Peyer's patch (tissue), 4 donors: ENCODE measurements at places on chromosomes 1 and 21. TPM values are rescaled to one million over a fixed set of nuclear protein-coding genes. Genes with fewer than 3 reads are reported as not detected.

- H3K27ac ChIP-seq, result no peak overlapping the region
- no peaks in the 10 kb centered on the region for H3K36me3 ChIP-seq
Observed at GRCh38 chr1:32406629-32407111, 12.4 kb upstream of the BSDC1 start.

GRCh38 chr1:78032996-78033796 lies 12.6 kb upstream of the GIPC2 start:
- no peak for DNase-seq
- H3K27me3 ChIP-seq, result no peaks in the 10 kb centered on the region
- no peak overlapping the region for H3K4me3 ChIP-seq
- H3K36me3 ChIP-seq, result no peaks in the 10 kb centered on the region
- no peak overlapping the region for H3K27ac ChIP-seq

DNA sequence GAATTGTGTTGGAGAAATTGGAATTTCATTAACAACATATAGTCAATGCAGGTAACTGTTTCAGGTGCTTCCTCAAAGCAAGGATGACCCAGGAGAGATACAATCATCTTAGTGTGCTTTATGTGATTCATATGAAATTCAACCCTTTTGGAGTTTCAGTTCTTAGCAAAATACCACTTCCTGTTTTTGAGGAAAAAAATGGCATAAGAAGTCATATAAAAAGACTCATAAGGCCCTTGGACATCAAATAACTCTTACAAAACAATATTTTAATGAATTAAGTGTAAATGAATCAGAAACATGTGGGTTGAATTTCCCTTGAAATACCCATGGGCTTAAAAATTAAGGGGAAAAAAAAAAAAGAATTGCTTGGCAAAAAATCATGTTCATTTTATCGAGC lies 926.6 kb downstream of the LTN1 start:
- no peak for DNase-seq
- no peak overlapping the region for H3K4me3 ChIP-seq
- H3K27me3 ChIP-seq, result no peaks in the 10 kb centered on the region
- H3K27ac ChIP-seq, result no peak overlapping the region
- no peaks in the 10 kb centered on the region for H3K36me3 ChIP-seq

DNA sequence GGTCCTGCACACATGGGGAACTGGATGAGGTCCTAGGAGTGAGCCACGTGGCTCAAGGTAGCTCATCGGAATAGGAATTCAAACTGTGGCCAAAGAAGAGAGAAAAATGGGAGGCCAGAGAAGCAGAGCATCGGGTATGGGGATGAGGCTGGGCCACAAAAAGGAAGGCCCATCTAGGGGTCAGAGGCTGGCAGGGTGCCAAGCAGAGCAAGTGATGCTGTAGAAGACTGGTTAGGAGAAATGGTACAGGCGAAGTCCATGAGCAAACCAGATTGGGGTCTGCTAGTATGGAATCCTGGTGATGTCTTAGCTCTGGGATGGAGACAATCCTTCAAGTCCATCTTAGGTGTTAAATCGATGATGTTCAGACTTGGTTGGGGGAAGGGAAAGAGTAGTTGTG lies 68.0 kb downstream of the TEX35 start:
- H3K4me3 ChIP-seq, result no peak overlapping the region
- H3K27ac ChIP-seq, result peak overlapping the region; percentile 84
- H3K27me3 ChIP-seq, result no peaks in the 10 kb centered on the region
- no peaks in the 10 kb centered on the region for H3K36me3 ChIP-seq

DNA sequence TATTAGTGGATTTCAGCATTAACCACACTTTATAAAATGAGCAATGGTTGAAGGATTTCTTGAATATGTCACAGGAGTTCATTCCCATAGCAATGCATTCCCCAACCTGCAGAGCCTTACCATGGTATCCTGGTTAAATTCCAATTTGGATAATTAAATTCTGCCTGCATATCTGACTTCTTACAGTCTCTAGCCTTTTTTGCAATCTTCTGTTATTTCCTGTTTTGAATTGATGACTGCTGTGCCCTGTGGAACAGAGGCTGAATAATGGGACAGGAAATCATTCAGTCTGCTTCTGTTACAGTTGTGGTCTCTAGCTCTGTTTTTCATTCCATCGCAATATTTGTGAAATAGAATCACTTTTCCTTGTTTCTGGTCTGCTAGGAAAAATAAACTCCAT lies 1823.9 kb downstream of the PLA2G4A start:
- no peak overlapping the region for H3K27ac ChIP-seq
- H3K27me3 ChIP-seq, result no peaks in the 10 kb centered on the region
- H3K4me1 ChIP-seq, result no peaks in the 10 kb centered on the region
- no peak overlapping the region for H3K4me3 ChIP-seq

DNA sequence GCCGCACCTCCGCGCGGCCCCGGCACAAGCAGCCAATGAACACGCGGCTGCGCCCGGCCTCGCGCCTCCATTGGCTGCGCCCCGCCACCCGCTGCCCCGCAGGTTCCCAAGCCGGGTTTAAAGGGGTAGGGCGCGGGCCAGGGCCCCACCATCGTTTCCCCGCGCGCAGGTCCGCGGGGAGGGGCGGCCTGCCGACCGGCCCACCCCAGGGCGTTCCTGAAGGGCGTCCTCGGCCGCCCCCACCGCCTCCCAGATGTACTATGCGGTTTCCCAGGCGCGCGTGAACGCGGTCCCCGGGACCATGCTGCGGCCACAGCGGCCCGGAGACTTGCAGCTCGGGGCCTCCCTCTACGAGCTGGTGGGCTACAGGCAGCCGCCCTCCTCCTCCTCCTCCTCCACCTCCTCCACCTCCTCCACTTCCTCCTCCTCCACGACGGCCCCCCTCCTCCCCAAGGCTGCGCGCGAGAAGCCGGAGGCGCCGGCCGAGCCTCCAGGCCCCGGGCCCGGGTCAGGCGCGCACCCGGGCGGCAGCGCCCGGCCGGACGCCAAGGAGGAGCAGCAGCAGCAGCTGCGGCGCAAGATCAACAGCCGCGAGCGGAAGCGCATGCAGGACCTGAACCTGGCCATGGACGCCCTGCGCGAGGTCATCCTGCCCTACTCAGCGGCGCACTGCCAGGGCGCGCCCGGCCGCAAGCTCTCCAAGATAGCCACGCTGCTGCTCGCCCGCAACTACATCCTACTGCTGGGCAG lies at the start of gene OLIG1:
Gene OLIG1, plus strand, starts transcription at position 148 of the 750 bp plus-strand sequence. Its CDS starts 106 bp downstream, at position 254.
- H3K36me3 ChIP-seq, result no peaks in the 10 kb centered on the region
- H3K4me1 ChIP-seq, result peaks cover 9% of the 10 kb centered on the region
- peak within 1 kb of the TSS; percentile 35 for H3K4me3 ChIP-seq
- H3K27ac ChIP-seq, result no peak within 1 kb of the TSS
- H3K27me3 ChIP-seq, result peaks cover 32% of the 10 kb centered on the region

DNA sequence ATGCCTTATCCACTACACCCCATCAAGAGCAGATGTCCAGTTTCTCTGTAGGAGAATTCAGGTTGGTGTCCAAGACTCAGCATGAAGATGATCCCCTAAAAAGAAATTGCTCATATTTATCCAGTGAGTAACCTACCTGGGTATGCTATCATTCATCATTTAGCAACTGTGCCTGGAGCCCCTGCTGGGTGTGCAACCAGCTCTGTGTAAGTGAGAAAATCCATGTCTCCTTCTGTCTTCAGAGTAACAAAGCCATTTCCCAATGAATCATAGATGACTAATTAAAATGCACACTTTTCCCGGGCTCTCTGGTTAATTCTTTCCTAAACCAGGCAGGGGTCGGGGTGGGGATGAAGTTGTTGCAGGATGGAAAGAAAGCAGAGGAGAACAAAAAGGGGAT lies 35.8 kb downstream of the OLFML3 start:
- H3K4me3 ChIP-seq, result no peak overlapping the region
- H3K36me3 ChIP-seq, result no peaks in the 10 kb centered on the region
- no peaks in the 10 kb centered on the region for H3K4me1 ChIP-seq
- no peaks in the 10 kb centered on the region for H3K27me3 ChIP-seq

GRCh38 chr1:168821434-168821833 lies 92.4 kb upstream of the DPT start:
- H3K36me3 ChIP-seq, result no peaks in the 10 kb centered on the region
- no peak overlapping the region for H3K4me3 ChIP-seq
- no peaks in the 10 kb centered on the region for H3K4me1 ChIP-seq
- no peaks in the 10 kb centered on the region for H3K27me3 ChIP-seq
- DNase-seq, result no peak

- no peak for DNase-seq
- H3K27me3 ChIP-seq, result no peaks in the 10 kb centered on the region
- H3K36me3 ChIP-seq, result no peaks in the 10 kb centered on the region
- H3K4me3 ChIP-seq, result no peak overlapping the region
Observed at GRCh38 chr1:42480921-42481320, 17.8 kb downstream of the CCDC30 start.

DNA sequence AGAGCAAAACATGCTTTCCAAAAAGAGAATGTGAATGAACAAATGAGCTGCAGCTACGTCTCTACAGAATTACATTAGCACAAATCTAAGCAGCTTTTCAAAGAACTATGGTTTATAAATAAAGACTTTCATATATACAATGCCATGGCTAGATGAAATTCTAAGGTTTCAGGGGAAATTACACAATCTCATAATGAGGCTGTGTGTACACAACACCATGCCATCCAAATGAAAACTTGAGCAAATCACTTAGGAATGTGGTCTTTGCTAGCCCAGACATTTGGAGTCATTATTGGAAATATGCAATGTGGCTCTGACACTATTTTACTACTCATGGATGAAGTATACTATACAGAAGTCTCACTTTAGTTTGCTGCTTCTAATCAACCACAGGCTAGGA lies 37.5 kb downstream of the SPAG17 start:
- no peak overlapping the region for H3K27ac ChIP-seq
- no peaks in the 10 kb centered on the region for H3K36me3 ChIP-seq
- DNase-seq, result no peak
- no peak overlapping the region for H3K4me3 ChIP-seq

DNA sequence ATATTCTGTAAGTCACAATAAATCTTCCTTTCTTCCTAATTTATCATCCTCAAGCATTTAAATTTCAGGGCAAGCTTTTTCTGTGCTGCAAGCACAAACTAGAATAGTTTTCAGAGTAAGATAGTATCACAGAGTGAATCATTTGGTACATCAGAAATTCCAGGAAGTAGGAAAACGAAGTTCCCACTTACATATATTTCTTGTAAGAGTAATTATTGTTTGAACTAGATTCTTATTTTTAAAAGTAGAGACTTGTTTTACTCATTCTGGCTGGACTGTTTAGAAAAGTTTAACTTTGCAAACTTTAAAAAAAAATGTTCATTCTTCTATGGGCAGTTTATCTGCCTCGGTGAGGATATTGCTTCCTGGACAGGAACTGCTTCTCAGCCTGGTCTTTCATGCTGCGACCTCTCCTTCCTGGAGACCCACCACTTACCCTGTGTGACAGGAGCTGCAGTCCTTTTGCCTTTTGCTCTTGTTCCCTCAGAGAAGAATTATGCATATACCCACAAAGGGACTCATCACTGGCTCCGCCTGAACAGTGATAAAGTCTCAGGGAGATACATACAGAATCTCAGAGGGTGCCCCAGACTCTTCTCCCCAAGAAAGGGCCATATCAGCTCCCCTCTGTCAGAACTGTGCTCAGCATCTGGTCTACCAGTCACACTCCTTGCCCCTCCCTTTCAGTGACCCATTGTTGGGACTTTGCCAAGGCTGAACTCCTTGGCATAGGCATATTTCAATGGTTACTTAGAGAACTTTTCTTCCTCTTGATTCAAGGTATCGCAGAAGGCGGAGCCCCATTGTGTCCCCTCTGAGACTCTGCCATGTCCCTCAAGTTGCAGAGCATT lies 102.7 kb upstream of the CD55 start:
- no peaks in the 10 kb centered on the region for H3K36me3 ChIP-seq
- no peak overlapping the region for H3K4me3 ChIP-seq

DNA sequence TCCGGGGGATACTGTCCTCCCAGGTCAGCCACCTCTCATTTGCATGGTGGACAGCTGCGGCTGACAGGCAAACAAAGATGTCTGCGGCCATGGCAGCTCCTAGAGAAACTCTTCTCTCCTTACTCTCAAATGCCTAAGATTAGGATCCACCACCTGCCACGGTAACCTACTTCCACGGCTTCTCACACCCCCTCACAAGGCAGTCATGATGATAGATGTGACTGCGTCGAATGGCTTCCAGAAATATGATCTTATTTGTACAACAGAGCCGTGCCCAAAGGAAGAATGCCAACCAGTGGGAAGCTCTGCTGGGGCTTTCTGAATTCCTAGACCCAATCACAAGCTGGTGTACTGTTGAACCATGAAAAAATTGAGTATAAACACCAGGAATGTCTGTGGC lies 73.4 kb downstream of the BACE2 start:
- no peaks in the 10 kb centered on the region for H3K4me1 ChIP-seq
- H3K36me3 ChIP-seq, result peaks cover 19% of the 10 kb centered on the region
- no peak overlapping the region for H3K27ac ChIP-seq
- no peak for DNase-seq

GRCh38 chr1:203057911-203058675 lies 27.7 kb downstream of the MYOG start:
- no peaks in the 10 kb centered on the region for H3K36me3 ChIP-seq
- H3K27me3 ChIP-seq, result no peaks in the 10 kb centered on the region
- no peak for DNase-seq
- no peak overlapping the region for H3K27ac ChIP-seq
- no peak overlapping the region for H3K4me3 ChIP-seq

GRCh38 chr21:38349111-38349746 lies 92.4 kb downstream of the KCNJ15 start:
- no peak overlapping the region for H3K4me3 ChIP-seq
- no peaks in the 10 kb centered on the region for H3K36me3 ChIP-seq
- H3K27ac ChIP-seq, result no peak overlapping the region

GRCh38 chr1:209387969-209388329 lies 195.6 kb upstream of the CAMK1G start:
- no peaks in the 10 kb centered on the region for H3K27me3 ChIP-seq
- DNase-seq, result no peak
- no peaks in the 10 kb centered on the region for H3K36me3 ChIP-seq
- no peak overlapping the region for H3K4me3 ChIP-seq

DNA sequence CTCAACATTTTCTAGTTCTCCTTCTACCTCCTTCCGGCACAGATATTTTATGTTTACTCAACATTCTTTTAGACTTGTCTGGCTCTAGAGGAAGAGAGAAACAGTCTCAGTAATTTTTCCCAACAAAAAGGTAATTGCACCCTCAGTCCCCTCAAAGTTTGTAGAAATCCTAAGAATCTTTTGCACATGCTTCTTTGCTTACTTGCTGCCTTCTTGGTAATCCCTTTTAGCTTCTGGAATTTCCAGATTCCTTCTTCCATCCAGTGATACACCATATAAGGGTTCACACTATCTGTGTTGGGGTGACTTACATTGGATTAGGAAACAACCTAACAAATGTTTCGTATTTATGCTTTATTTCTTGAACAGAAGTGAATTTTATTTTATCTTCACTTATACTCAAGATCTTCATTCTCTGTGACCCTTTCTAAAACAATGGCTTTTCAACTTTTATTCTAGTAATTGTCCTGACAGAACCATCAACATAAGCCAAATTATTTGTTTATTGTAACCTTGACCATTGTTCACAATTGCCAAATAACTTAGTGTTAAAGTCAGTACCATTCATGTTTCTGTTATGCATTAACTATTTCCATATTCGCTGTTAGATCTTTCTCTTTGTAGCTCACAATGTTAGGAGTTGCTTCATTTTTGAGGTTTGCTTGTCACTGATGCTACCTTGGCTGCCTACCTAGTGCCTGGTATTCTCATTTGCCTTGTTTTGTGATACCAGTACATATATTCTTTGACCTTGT lies 238.1 kb downstream of the HMCN1 start:
- DNase-seq, result no peak
- no peaks in the 10 kb centered on the region for H3K36me3 ChIP-seq
- no peaks in the 10 kb centered on the region for H3K27me3 ChIP-seq
- H3K27ac ChIP-seq, result no peak overlapping the region

Gene IGSF9
- 169 TPM for total RNA-seq

Gene KLHL20
- 29.8 TPM for total RNA-seq

Gene KLF18
- total RNA-seq, result not detected

Gene TMEM82
- 42.4 TPM for total RNA-seq

Gene DHRS3
- 34.7 TPM for total RNA-seq

Gene TPRG1L
- 93.9 TPM for total RNA-seq

Gene INAVA
- total RNA-seq, result 333 TPM

Gene CCDC17
- total RNA-seq, result 16.5 TPM

Gene KRTAP10-3
- total RNA-seq, result not detected
